ENCODE measurements at places on chromosomes 16 and 17.

- DNase-seq = no peak
Observed at GRCh38 chr16:50542703-50543102, 5.5 kb upstream of the NKD1 start.

- DNase-seq = no peak
Observed at GRCh38 chr16:69867784-69868560, 83.2 kb upstream of the CLEC18A start.

DNA sequence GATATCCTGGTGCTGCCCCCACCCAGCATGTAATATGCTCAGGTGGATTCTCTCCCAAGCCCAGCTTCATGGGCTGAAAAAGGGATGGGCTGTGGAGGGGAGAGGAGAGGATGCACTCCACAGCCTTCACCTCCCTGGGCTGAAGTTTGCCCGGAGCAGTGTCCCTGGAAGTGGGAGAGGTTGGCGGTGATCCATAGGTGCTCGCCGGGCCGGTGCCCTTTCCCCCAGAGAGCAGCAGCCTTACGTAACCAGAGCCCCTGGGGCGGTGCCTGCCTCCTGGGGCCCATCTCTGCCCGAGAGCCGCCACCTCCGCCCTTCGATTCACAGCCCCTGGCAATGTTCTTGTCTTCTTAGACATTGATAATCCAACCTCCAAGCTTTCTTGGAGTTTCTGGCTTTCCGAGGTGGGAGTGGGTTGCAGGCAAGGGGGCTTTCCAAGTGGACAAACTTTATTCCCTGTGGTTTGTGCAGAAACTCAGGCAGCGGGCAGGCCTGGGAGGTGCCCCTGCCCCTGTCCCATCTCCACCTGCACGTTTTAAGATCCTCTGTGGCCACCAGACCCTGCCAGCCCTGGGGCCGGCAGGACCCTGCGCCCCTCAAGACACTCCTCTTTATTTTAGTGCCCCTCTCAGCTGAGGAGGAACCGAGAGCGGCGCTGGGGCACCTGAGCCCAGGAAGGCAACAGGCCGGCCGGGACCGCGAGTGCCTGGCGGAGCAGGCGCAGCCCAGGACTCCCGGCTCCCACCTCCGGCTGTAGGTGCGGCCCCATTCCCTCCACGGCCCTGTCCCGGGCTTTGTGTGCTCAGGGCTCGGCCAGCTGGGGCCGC lies 3.1 kb upstream of the WDR90 start:
- DNase-seq = no peak

- no peak for DNase-seq
Observed at GRCh38 chr16:14464192-14464591, 165.9 kb downstream of the PARN start.

DNA sequence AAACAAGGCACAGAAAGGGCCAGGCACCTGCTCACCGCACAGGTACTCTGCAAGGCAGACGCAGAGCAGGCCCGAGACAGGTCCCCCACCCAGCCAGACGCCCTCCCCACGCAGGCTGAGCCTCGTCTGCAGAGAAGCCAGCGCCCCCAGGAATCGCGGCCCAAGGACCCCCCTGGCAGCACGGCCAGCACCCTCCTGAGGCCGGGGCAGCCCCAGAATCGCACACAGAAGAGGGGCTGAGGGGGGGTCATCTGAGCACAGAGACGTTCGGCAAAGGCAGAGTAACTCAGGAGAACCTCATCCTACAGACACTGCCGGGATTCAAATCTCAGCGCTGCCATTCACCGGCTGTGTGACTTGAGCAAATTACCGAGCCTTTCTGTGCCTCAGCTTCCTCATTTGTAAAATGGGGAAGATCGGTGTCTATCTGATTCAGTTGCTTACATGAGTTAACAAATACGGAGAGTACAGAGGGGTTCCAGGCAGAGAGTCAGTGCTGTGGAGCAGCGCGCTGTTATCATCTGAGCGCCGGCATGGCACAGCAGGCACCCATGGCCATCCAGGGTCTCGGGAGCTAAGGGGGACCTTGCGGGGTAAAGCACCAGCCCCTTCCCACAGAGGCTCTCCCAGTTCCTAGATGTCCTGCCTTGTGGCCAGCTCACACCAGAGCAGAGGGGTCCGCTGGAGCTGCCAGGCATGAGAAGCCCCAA lies 10.4 kb downstream of the EMC6 start:
- DNase-seq = no peak

- no peak for DNase-seq
Observed at GRCh38 chr17:50491505-50491904, 12.8 kb downstream of the RSAD1 start.

DNA sequence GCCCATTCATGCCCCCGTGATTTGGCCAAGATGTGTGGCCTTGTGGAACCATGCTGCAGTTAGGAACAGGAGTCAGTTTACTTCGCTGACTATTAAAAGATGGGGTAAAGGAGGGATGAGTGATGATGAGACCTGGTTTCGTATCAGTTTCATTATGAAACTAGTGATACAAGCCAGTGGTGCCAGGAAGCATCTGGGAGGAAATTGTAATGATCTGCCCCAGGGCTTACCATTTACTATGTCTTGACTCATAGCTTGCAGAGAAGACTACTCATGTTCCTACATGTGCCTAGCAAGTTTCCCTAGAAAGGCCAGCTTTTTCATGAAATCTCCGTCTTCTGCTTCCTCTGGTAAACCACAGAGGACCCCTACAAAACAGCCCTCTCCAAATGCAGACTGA lies 23.2 kb downstream of the CDH3 start:
- peak; percentile 60 for DNase-seq

DNA sequence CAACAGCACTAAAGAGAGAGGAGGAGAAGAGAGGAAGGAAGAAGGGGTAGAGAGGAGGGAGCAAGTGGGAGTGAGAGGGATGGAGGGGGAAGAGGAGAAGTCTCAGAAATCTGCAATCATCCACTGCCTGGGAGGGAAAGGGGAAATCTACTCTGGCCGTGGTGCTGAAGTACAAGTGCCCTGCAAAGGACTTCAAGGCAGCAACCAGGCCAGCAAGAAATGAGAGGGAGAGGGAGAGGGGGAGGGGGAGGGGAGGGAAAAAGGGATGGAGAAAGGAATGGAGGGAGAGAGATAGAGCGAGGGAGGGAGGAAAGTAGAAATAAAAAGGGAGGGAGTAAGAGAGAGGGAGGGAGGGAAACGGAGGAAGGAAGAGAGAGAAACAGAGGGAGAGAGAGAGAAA lies 130.8 kb upstream of the EEF2KMT start:
- peak; percentile 8 for DNase-seq

GRCh38 chr17:34319039-34319483 lies at the start of gene CCL8:
TSS of gene CCL8 (plus strand) at chr17:34319435. CDS start at chr17:34319502, 67 bp downstream.
- no peak for DNase-seq

- peak; percentile 92 for DNase-seq
Observed at GRCh38 chr16:85613604-85614337, 649 bp downstream of the GSE1 start.

DNA sequence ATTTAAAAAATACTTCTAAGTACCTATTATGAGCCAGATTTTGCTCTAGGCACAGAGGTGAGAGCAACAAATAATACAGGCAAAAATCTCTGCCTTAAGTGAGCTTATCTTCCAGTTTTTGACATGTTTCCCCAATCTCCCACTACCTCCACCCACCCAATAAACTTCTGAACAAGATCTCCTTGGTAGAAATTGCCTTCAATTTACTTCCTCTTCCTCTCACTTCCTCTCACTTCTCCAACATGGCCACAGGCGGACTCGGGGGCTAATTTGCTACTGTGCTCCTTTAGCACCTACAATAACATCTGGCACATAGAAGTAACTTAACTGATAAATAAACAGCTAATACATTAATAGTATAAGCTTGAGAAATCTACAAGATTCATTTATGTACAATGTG lies 82.6 kb downstream of the CACNG1 start:
- peak; percentile 44 for DNase-seq

GRCh38 chr17:30557916-30558685 lies 80.9 kb downstream of the GOSR1 start:
- no peak for DNase-seq

GRCh38 chr16:7440886-7441400 lies 108.3 kb downstream of the RBFOX1 start:
- no peak for DNase-seq

DNA sequence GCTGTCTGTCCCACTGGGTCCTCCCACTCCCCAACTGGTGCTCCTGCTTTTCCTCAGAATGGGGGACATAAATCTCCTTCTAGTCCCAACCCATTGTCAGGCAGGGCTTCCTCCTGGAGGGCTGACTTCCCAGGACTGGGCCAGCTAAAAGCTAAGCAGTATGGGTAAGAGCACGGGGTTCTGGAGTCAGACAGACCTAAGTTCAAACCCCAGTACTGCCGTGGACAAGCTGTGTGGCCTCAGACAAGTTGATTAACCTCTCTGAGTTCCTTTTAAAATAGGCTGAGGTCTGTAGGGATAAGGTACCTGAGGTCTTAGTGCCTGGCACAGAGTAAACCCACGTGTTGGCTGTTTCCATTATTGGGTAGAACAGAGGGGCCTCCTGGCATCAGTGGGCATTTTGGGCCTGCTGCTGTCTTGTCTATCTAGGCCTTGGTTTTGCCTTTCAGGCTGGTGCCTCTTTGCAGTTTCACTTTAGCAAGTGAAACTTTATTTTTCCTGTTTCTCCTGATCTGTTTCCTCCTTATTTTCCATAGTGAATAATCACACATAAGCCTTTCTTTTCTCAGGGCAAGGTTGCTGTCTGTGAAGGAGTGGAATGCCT lies 114.6 kb downstream of the PRKCB start:
- no peak for DNase-seq

GRCh38 chr16:10522966-10523365 lies 57.4 kb downstream of the EMP2 start:
- no peak for DNase-seq

- DNase-seq = no peak
Observed at GRCh38 chr16:67301080-67301782, 21.9 kb downstream of the PLEKHG4 start.

DNA sequence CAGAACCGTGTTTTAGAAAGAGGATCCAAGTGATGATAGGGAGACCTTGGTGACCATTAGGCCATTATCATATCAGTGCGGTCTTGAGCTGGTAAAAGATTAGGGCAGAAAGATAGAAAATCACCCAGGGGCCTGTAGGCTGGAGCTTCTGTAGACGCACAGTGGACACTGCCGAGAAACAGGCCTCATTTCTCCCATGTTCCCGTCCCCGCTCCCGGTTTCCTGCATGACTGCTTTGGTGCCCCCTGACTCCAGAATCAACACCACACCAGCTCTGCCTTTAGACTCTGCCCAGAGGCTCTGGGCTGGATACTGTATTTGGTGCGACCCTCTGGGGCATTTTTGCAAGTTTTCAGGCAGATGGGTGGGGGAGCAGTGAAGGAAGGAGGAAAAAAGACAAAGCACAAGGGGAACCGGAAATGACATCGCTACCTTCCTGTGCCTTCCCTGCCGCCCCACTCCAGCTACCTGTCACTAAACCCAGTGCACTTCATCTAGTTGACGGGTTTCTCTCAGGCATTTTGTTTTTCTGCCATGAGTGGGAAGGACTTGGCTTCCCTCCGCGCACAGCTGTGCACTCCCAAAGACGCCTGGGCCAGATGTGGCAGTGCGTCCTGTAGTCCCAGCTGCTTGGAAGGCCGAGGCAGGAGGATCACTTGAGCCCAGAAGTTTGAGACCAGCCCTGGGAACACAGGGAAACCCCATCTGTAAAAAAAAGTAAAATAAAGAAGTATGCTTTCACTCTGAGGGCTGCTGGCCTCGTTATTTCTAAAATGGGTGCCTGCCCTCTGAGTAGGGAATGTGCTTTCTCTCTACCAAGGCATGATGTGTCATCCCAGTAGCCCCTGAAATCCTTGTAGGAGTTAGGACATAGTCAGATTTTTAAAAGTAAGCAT lies 214.1 kb downstream of the RPTOR start:
- DNase-seq = no peak

GRCh38 chr17:41835800-41836549 lies at the start of gene NT5C3B:
TSS of gene NT5C3B (minus strand) at chr17:41836232. CDS start at chr17:41836193, 39 bp downstream.
- DNase-seq = peak; percentile 60

- peak; percentile 44 for DNase-seq
Observed at GRCh38 chr16:17334096-17334495, 136.7 kb downstream of the XYLT1 start.

DNA sequence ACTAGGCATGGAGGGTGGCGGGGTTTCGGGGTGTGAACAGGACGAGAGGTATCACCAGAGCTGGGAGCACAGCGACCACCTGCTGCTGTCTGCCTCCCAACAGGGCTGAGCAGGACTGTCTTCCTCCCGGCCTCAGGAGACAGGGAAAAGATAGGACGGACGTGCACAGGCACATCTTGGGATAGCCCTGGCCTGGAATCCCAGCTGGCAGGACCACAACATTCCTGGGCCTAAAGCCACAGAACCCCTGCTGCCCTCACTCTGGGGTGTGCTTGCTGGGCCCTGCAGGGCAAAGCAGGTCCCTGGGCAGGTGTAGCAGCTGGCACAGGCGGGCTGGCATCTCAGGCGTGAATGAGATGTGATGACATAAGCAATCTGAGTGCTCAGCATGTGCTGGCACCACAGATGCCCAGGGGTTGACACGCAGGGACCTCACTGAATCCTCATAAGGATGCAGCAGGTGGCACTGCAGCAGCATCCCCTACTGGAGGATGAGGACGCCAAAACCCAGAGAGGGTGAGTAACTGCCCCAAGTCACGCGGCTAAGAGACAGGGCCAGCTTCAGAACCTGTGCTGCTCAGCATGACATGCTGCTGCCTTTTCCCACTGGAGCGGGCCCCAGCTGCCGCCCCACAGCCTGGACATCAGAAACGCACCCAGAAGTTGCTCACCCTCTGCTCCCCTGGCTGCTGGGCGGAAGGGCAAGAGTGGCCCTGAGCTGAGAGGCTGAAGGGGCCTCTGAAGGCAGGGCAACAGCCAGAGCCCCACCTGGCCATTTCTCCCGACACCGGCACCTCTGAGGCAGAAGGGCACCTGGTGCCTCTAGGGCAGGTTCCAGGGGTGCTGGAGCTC lies 7.1 kb downstream of the CORO7 start:
- no peak for DNase-seq

DNA sequence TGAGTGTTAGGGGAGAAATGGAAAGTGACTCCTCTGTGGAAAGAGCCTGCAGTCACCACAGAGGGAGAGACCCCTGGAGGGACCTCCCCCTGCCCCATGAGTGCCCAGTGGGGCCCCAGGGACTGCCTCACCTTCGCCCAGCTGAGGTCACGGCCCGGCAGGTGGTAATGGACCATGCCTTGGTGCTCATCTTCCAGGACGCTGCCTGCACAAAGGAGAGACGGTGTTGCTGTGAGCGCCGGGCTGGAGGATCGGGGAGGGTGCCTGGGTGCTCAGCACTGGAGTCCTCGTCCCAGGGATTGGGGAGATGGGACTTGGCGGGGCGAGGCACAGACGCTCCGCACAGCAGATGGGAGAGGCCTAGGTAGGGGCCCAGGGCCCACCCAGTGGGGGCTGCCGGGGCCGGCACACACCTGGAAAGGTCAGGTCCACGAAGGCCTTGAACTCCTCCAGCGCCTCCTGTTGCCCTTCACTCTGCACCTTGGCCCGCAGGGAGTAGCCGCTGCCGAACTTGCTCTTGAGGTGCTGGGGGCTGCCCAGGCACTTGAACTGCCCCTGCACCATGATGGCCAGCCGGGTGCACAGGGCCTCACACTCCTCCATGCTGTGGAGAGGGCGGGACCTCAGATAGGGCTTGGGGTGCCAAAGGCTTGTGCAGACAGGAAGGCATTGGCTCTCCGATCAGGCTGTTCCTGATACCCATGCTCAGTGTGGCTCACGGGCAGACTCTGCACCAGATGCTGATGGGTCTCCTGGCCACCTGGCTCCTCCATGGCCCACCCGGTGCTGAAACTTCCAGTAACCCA lies 9.7 kb upstream of the RNPS1 start:
- no peak for DNase-seq
